ENCODE measurements at places on chromosomes 2 and 18. TPM values are rescaled to one million over a fixed set of nuclear protein-coding genes. Genes with fewer than 3 reads are reported as not detected.

FAM117B gene
- 23.1 TPM for total RNA-seq

DNA sequence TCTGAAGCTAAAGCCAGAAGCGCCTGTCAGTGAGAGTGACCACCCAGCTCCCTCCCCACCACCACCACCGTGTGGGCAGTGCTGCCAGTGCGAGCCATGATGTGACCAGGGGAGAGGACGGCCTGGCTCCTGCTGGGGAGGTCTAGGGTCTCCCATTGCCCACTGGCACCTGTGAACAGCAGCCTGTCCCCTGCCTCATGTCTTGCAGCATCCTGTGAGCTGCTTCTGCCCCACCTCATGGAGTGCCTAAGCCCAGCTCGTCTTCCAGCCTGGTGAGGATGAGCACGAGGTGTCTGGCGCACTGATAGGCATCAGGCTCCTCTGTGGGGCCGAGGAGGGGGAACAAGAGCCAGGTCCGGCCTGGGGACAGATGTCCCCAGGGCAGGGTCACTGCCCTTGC, 61.4 kb downstream of the FAM168B start:
- DNase-seq = no peak

ARHGEF33 gene
- 0.62 TPM for total RNA-seq

DNA sequence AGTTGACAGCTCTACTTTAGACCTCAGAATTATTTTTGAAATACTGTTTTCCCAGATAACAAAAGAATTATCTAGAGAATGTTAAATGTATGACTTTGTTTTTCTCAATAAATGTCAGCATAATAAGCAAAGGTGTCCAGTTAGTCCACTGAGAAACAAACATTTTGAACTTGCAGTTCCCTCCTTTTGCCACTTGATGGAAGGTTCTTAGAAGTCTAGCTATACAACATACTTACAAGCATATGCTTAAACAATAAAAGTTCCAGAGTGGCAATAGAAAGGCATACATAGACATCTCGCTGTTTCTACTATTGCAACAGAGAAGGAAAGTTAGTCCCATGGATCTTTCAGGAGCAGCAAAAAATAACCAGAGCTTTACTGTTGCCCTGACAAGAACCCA, 11.8 kb downstream of the NDUFA10 start:
- DNase-seq = no peak

DNA sequence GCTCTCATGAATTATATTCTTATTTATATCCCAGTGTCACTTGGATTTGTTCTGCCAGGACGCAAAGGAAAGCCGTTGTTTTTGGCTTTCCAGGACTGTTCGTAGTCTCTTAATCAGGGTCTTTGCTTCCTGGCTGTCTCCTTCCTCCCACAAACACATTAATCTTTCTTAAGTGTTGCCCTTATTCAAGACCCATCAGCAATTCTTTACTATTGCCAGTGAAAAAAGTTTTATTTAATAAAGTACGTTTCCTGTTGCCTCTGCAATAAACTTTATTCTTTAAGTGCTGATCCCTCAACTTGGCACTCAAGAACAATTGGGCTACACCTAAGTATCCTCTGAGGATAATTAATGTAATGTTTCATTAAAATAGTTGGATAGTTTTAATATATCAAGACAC, 68.3 kb upstream of the CYP20A1 start:
- DNase-seq = no peak

- no peak for DNase-seq
These were observed 22.3 kb upstream of the CHMP1B start for GRCh38 chr18:11828786-11829432.

- DNase-seq = no peak
These were observed 30.1 kb downstream of the UXS1 start for GRCh38 chr2:106163948-106164545.

CCDC141 gene
- 15.0 TPM for total RNA-seq

DNA sequence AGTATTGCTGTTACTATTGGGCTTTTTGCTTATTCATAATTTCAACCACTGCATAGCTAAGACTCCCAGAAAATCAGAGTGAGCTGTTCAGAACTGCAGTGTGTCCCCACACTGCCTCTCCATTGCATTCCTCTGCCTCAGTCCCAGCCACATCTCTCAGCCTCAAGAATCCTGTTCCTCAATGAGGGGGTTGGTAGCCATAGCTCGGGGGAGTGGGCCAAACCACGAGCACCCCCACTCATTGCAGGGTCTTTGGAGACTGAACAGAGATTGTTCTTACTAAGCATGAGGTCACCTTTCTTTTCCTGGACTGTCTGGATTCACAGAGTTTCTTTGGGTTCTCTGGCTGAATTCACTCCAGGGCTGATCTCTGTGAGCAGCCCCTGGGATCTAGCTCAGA, 161.1 kb downstream of the GFPT1 start:
- DNase-seq = no peak

CCDC148 gene
- not detected for total RNA-seq

ZNF385B gene
- not detected for total RNA-seq

NTSR2 gene
- not detected for total RNA-seq

GRCh38 chr2:176423819-176424218, 154.6 kb downstream of the MTX2 start:
- no peak for DNase-seq

CRYBA2 gene
- not detected for total RNA-seq

GRCh38 chr2:215921895-215922294, 91.5 kb downstream of the MREG start:
- DNase-seq = no peak

GRCh38 chr18:64244571-64244970, 95.7 kb upstream of the LINC00305 start:
- DNase-seq = no peak

- DNase-seq = no peak
These were observed 158.0 kb upstream of the KLHL14 start for GRCh38 chr18:32930695-32931301.

COLEC11 gene
- 0.77 TPM for total RNA-seq

All from activated naive CD8-positive, alpha-beta T cell treated with anti-CD3 and anti-CD28 coated beads, Interleukin-2, amount 10 ng/mL, durations not matched to agents 7 days and 5 days (primary cell).